ENCODE measurements at places on chromosomes 11 and 22. TPM values are rescaled to one million over a fixed set of nuclear protein-coding genes. Genes with fewer than 3 reads are reported as not detected.

Gene GLYAT
- not detected for total RNA-seq

Gene SGSM1
- total RNA-seq = 3.5 TPM

Gene FOLR2
- 14.7 TPM for total RNA-seq

Gene DEFB131B
- total RNA-seq = not detected

DNA sequence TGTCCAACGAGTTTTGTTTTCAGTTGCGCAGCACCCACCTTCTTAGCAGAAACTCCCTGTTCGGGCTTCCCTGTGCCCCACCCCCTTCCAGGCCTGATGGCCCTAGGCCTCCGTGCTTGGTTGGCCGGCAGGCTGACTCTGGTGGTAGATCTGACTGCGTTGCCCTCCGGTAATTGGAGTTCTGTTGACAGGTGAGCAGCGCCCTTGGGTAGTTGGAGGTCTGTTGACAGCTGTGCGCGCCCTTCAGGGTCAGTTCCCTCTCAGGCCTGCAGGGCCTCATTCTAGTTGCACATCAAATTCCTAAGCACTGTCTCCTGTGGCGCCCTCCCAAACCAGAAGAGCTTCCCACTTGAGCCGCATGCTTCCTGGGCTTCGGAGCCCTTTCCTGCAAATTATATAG lies 776 bp downstream of the DGCR6 start:
- no peak overlapping the region for H3K27ac ChIP-seq
- H3K4me3 ChIP-seq = no peak overlapping the region
- H3K36me3 ChIP-seq = no peaks in the 10 kb centered on the region
- H3K4me1 ChIP-seq = no peaks in the 10 kb centered on the region

DNA sequence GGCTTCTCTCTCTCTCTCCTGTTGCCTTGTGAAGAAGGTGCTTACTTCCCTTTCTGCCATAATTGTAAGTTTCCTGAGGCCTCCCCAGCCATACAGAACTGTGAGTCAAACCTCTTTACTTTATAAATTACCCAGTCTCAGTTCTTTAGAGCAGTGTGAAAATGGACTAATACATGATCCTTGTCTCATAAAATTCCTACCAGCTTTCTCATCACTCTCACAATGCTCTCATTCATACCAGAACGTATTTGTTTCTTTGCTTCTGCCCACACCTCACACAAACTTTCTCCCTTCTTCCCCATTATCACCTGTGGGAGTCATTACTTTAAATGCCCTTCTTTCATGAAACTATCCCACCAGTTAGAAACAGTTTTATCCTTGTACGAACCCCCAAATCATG lies 62.7 kb upstream of the ARHGAP42 start:
- H3K36me3 ChIP-seq = no peaks in the 10 kb centered on the region
- H3K4me3 ChIP-seq = no peak overlapping the region
- no peak for DNase-seq

- H3K27me3 ChIP-seq = no peaks in the 10 kb centered on the region
- H3K36me3 ChIP-seq = no peaks in the 10 kb centered on the region
- no peak overlapping the region for H3K4me3 ChIP-seq
Measured at GRCh38 chr11:1655168-1656060, 25.8 kb downstream of the KRTAP5-5 start.
